ENCODE measurements at places on chromosomes 4 and X.

- no peak for DNase-seq
These were observed 284.9 kb downstream of the RPA4 start for GRCh38 chrX:97168646-97169045.

DNA sequence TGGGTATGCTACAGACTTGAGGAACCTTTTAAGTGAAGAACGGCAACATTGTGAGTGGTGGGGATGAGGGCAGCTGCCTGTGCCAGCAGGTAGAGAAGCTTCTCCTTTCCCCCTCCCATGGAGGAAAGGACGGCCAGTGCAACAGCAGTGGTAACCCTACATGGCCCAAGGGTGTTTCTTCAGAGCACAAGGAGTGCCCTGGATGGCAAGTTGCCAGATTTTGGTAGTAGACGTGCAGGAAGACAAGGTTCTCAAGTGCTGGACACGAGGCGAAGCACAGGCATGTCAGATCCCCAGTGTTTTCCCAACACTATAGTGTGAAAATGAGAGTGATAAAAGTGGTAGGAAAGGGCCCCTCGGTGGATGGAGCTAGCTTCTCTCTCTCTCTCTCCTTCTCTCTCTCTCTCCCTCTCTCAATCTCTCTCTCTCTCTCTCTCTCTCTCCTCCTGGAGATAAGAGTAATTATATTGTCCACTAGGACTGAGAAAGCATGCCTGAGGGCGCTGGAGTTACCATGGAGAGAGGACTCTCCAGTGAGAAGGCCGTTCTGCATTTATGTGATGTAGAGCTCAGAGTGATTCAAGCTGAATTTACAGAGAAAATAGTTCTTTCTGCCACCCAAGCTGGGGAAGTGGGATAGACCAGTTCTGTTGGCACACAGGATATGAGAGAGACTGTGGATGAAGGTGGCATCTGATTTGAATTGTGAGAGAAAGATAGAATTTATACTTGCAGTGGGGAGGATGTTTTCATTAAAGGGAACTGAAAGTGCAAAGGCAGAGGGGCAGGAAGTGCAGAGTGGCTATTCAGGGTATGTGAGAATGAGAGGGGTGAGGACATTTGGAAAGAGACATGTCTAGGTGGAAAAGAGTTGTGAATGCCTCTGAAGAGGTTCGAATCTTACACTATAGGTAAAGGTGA is 25.7 kb upstream of the TRPC3 start:
- DNase-seq = peak; percentile 77

DNA sequence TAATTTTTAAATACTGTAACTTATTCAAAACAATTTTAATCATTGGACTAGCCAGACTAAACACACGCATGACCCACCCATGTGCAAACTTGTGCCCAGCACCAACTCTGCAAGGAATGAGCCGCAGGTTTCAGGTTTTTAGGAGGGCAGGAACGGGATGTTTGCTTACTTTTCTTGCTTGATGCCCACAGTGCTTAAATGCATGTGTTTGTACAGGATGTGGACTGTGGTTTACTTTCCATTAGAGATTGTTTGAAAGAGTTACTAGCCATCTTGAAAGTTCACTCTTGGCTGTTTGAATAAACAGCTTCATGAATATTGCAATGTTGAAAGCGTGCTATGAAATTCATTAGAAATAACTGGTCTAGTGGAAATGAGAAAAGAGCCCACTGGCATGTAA is 83.3 kb downstream of the STK32B start:
- no peak for DNase-seq

- DNase-seq = no peak
These were observed 35.9 kb upstream of the LRAT start for GRCh38 chr4:154707877-154708276.

- no peak for DNase-seq
These were observed 137.3 kb downstream of the TMEM144 start for GRCh38 chr4:158347556-158347955.

GRCh38 chrX:118211891-118212816 is 95.5 kb upstream of the KLHL13 start:
- DNase-seq = peak; percentile 90

- no peak for DNase-seq
These were observed 29.1 kb upstream of the KLHL8 start for GRCh38 chr4:87249332-87250019.

DNA sequence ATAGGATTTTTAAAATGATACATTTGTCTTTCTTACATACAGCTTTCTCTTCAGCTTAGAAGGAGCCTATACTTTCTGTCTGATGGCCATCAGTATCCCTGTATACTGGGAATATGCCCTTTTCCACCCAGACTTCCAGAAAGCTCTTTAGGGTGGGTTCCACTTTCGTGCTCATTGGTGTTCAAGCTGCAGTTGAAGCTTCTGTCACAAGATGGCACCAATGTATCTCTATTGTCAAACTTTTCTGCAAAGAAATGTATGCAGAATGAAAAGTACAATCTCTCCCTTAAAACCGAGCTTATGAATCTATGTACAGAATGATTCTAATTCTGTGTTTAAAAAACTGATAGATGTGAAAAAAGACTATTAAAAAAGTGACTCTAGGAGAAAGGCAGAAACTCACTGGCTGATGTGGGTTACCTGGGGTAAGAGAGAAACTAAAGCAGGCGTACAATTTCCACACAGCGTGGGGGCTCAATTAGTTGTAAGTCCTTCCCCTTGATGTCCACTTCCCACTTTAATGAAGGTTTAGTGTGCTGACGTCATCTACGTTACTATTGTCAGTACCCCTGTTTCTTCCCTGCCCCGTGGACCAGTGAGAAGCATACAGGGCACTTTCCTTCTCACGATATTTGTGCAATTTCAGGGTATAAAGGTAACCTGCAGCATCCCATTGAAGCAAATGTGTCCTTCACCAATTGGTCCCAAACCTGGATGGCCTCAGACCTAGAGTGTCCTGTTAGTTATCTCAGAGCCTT is 57.3 kb upstream of the TCEAL2 start:
- DNase-seq = peak; percentile 74

- DNase-seq = no peak
These were observed 543.6 kb upstream of the FAM241A start for GRCh38 chr4:111601671-111602070.

- DNase-seq = no peak
These were observed 139.5 kb upstream of the NOCT start for GRCh38 chr4:138875891-138876608.

DNA sequence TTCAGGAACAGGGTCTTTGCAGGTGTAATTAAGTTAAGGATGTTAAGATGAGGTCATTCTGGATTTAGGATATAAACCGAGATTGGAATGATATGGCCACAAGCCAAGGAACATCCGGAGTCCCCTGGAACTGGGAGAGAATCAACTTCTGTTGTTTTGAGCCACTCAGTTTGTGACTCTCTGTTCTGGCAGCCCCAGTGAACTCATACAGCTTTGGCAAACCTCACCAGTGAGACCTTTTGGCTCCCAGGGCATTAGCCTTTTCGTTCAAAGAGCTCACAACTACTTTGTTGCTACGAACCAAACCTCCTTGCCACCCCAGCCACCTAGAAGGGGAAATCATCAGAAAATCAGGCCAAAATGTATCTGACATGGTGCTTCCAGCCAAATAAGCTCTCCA is 80.4 kb downstream of the MTMR1 start:
- DNase-seq = no peak

- peak; percentile 75 for DNase-seq
These were observed 38.0 kb downstream of the MAGEE2 start for GRCh38 chrX:75746891-75747639.

- no peak for DNase-seq
These were observed 86.2 kb downstream of the JAKMIP1 start for GRCh38 chr4:6114181-6114580.

- peak; percentile 47 for DNase-seq
These were observed 5.1 kb upstream of the DGAT2L6 start for GRCh38 chrX:70172221-70172620.

- DNase-seq = no peak
These were observed 164.1 kb upstream of the STS start for GRCh38 chrX:6983207-6983955.

- DNase-seq = no peak
These were observed 28.3 kb upstream of the AMELX start for GRCh38 chrX:11264925-11265324.

- DNase-seq = no peak
These were observed 975.2 kb downstream of the FSTL5 start for GRCh38 chr4:161188578-161188977.

GRCh38 chr4:164509951-164510350 is 244.0 kb upstream of the SMIM31 start:
- DNase-seq = no peak

DNA sequence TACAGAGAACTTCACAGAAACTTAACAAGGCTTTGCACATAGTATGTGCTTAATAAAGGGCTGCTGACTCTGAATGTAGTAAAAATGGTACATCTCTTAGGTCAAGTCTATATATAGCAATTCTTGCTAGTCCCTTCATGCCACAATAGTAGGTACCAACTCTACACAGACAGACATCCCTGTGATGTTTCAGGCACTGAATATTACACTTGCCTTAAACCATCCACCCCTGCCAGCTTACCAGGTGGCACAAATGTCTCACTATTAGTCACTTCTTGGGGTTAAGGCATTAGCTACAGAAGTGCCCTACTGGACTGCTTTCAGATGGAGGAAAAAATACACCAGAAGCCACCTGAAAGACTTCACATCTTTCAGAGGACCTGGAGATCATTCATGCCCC is 86.3 kb upstream of the CITED1 start:
- DNase-seq = no peak

DNA sequence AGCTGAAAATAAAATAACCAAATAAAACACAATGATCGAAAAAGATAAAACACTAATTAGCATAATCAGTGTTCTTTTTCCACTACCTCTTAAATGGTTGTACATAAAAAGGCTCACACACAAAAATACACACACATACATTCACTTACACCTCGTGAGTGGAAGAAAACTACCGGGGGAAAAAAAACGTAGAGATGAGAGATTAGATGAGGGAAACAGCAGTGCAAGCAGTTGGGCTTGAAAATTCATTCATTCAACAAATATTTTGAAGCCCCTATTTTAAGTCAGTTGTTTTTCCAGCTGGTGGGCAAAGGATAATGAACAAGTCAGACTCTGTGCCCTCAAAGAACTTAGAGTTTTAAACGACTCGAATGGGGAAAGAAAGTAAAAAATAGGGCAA is 1.0 kb downstream of the TBCK start:
- no peak for DNase-seq

- DNase-seq = no peak
These were observed 187.2 kb downstream of the NPFFR2 start for GRCh38 chr4:72218953-72219352.

GRCh38 chrX:4881277-4881676 is 1167.8 kb upstream of the PRKX start:
- DNase-seq = no peak

DNA sequence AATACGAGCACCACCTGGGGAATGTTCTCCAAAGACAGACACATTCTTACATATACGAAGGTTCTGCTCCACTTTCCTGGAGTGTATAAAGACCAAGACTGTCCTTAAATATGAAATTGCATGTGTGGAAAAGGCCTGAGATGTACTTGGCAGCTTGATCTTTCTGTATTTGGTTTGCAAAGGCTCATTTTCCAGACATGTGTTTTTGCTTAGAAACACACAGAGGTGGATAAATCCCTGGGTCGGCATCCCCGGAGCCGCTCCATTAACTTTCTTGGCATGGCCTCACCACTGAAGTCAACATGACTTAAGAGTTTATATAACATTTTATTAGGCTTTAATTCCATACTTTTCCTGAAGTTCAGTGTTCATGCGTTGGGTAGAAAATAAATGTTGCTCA is 239.4 kb downstream of the LDB2 start:
- no peak for DNase-seq

- peak; percentile 71 for DNase-seq
These were observed 126.3 kb downstream of the NEK1 start for GRCh38 chr4:169485791-169486742.

DNA sequence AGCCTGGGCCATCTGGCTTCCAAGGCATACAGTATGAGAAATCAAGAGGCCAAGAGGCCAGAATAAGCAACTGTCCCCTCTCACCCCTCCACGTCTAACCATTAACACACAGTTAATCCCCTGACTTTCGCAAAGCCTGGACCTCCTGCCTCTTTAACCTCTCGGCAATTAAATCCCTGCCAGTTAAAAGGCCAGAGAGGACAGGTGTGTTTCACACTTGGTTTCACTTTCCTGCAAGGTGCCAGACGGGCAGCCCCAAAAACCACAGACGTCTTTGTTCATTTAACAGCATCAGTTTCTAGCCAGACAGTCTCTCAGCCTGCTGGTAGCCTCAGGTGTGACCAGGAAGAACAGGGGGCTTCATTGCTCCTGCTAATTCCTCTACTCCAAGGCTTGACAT is 91.1 kb upstream of the KIT start:
- no peak for DNase-seq

DNA sequence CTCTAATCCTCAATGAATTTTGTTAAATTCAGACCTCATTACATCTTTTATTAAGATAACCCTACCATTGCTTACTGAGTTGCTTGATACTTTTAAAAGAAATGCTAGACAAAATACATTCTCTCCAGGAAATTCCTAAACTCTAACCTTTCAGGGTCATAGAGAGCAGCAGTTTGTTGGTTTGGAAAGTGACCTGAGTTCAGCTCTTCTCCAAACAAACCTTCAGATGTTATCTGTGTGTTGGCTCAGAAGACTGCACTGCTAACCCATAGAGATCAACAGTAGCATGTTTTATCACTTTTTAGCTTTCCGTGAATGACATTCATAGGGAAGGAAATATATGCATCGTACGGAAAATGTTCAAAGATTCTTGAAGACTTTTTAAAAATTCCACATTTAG is 101.8 kb upstream of the VEGFC start:
- no peak for DNase-seq

- DNase-seq = no peak
These were observed 51.2 kb upstream of the MTNR1A start for GRCh38 chr4:186606591-186606992.

DNA sequence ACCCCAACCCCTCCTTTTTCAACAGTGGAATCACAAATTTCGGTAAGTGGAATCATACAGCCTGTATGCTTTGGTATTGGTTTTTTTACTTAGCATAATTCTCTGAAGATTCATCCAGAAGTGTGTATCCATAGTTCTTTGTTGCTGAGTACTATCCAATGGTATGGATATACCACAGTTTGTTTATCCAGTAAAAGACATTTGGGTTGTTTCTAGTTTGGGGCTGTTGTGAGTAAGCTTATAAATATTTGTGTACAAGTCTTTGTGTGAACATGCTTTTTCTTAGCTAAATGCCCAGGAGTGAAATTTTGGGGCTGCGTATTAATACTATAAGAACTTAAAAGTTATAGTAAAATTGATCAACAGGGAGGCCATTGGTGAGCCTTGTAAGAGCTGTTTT is 57.5 kb upstream of the GC start:
- DNase-seq = no peak

- no peak for DNase-seq
These were observed 169.2 kb upstream of the LEF1 start for GRCh38 chr4:108337923-108338322.

DNA sequence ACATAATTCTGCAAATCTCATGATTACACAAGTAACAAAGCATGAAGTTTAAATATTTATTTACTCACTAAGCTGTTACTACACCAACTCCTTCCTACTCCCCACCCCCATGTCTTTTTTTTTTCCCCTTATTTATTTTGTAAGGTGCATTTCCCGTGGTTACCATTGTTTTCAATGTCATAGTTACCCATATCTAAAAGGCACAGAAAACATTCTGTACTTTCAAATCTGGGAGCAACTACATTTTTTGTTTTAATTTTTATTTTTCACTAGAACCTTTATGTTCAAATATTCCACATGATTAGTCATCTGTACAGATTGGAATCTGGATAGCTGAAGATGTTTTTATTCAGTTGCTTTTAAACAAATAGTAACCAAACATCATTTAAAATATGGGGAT is 62.8 kb downstream of the PPP3CA start:
- DNase-seq = no peak
